NCI-H69 (cell line): ENCODE measurements at places on chromosomes 2 and 18.

DNA sequence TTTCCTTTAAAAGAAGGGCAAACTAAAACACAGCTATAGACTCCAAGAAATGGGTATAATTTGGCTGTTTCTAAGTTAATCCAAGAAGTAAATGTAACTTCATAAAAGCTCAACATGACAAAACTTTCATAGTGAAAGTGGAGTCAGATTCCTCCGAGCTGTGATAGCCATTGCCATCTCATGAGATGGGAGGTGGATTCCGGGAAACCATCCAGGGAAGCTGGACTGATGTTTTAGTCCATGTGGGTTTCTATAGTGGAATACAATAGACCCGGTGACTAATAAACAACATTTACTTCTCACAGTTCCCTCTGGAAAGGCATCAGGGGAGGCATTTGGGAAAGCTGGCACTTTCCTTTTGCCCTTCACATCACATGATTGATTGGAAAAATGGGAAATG, 10.0 kb upstream of the LAPTM4A start:
- no peak for DNase-seq

GRCh38 chr2:26273501-26273900, 28.8 kb downstream of the HADHB start:
- DNase-seq, result no peak

DNA sequence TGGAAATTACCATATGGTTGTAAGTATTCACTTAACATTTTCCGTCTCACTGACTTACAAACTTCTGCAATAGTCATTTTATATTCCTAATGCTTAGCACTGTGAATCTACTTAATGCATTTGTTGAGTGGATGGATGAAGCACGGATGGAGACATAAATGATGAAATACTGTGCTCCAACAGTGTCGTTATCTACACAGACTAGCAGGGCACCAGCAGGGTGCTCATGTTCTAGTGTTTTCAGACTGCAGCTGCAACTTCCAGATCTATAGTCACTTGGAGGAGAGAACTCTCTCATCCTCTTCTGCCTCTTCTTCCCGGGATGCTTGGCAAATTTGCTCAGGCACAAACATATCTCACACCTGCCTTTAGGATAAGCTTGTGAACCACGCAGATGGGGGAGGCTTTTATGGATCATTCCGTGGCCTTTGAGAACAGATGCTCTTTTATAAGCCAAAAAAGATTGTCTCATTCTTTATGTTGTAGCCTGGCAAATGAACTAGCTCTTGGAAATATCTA, 797.7 kb downstream of the MBD2 start:
- DNase-seq, result peak; percentile 92

DNA sequence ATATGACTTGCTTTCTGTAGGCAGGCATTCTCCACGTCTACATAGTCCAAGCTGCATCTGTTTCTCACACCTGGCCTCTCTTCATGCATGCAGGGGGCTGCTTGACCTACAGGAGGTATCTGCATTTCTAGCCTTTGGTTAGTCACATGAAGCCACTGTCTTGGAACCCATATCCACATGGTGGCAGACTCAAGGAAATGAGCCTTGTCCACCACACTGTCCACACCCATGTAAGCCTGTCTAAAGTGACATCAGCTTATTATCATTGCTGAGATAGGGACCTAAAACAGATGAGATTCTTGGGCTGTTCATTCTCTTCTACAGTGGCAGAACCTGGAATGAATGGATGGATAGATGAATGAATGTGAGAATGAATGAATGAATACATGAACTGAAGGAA, 160.4 kb downstream of the DOCK10 start:
- DNase-seq, result no peak

DNA sequence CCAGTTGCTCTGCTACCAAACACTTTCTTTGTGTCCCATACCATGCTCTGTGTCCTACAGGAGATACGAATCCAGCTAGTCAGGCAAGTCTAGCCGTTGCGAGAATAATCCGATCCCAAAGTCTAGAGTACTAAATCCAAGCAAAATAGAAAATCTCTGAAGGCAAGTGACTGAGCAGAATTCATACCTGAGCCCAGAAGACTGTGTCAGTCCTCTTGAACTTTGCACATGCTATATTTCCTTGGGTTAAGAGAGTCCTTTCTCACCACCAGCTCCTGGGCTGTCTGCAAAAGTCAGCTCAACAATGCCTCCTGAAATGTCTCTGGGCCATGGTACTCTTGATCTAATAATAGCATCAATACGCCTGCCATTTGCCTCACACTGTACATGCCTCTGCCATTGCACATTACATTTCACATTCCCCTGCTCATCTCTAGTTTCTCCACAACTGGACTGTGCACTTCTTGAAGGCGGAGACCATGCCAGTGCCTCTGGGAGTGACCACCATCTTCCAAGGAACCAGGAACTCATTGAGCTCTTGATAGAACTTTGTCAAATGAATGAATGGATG, 265.8 kb upstream of the ID2 start:
- DNase-seq, result no peak

DNA sequence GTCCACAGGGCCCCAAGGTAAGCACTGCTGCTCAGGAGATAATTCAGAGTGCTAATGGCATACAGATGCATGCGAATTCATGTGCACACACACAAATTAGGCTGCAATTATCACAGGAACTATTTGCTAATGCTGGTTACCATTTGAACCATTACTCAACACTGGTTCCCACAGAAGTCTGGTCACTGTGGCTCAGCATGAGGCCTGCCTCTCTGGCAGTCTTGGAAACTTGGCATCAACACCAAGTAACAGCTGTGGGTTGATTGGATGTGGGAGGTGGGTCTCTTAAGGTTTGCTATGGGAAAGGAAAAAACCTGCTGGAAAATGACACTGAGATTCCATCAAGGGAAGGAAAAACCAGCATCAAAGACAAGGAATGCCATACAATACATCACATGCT, 105.0 kb downstream of the CELF4 start:
- peak; percentile 99 for DNase-seq

GRCh38 chr2:102520009-102520408, 47.0 kb downstream of the SLC9A4 start:
- DNase-seq, result peak; percentile 21

- no peak for DNase-seq
These were observed 301.6 kb upstream of the STON1 start for GRCh38 chr2:48228345-48228684.

DNA sequence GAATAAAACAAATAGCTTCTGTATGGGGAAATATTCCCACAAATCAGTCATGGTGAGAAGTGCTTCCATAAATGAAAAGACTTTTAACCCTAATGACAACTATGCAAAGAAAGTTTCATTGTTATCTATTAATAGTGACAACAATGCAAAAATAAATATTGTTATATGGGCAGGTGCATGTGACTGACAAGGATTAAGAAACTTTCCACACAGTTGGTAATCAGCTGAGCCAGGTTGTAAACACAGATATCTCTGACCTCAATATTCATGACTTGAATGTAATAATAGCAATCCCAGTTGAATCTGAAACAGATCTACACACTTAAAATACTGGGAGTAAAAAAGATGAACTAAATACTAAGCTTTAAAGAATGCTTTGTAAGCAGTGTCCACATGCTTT, 517.0 kb upstream of the SOX11 start:
- DNase-seq, result no peak

GRCh38 chr2:80303006-80303908, 1.3 kb downstream of the LRRTM1 start:
- DNase-seq, result peak; percentile 64
